ENCODE measurements at places on chromosomes 5 and 9.
A peak's percentile ranks its signal among the peaks of the same experiment; 100 is the strongest.

GRCh38 chr5:112718344-112718743 is 19.3 kb upstream of the APC start:
- DNase-seq: no peak

GRCh38 chr9:120080849-120081248 is 499.1 kb downstream of the CDK5RAP2 start:
- no peak for DNase-seq

DNA sequence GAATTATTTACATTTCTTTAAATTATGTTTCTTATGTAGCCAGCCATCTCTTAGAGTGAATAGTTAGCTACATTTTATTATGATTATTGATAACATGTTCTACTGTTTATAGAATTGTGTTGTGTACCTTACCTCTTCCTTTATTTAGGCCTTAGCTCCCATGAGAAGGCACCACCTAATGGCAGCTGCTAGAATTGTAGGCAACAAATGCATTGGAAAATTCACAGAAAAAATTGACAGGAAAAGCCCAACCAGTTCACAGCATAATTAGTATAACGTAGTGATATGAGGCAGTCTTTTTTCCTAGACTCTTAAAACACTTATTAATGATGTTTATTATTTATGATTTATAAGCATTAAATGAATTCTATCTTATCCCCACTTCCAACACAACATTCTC is 175.8 kb downstream of the WDR70 start:
- DNase-seq: no peak

DNA sequence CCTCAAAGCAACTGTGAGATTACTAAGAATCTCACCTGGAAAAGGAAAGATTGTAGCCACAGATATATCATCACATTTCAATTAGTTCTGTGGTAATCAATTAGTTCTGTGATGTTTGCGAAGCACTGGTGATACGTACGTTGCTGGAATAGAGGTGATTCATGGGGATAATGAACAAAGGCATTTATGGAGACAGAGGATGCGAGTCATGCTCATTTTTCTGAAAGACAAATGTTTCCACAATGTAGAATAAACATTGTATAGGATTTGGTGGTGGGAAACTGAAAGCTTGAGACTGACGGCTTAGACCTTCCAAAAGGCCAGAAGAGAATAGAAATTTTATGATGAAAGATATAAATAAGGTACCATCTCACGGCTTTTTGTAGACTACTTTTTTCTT is 507.3 kb upstream of the TYRP1 start:
- DNase-seq: no peak

DNA sequence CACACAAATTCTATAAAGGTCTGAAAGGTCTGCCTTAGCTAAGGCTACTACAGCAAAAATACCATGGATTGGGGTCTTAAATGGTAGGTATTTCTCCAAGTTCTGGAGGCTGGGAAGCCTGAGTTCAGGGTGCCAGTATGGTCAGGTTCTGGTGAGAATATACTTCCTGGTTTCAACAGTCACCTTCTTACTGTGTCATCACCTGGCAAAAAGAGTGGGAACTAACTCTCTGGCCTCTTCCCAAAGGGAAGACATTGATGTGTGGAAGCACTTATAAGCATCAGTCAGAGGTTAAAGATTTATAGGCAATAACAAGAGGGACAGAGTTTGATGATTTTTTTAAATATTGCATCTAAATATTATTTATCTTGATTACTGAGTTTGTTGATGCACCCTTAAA is 53.0 kb downstream of the ZNF622 start:
- DNase-seq: no peak

DNA sequence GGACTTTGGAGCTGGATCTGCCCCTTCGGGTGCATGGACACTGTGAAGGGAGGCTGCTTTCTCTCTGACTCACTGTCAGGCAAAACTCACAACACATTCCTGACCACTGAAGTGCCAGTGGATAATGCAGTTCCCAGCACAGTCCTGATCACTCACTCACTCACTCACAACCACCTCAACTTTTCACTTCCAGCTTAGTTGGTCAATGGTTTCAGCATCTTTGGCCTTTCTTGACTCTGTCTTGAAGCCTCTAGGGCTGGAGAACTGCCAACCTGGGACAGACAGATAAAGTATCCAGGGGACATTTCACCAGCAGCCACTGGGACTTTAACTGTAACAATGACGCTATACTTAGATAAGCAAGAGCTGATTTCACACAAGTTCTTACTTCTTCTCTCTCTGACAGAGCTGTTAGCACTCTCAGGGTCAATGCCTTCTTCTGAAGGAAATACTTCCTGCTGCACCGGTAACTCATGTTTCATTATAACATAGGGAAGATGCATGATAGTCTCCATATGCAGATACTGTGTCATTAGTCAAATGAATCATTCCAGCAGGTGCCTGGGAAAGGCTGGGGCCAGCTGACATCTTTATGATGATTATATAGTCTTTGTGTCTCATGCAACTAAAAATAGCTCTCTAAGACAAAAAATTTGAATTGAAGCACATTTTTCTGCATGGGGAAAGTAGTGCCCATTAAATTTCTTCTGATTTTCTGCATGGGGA is 499.0 kb downstream of the SEMA5A start:
- DNase-seq: no peak

GRCh38 chr5:151298063-151298855 is 5.3 kb downstream of the SLC36A3 start:
- peak; percentile 11 for DNase-seq

DNA sequence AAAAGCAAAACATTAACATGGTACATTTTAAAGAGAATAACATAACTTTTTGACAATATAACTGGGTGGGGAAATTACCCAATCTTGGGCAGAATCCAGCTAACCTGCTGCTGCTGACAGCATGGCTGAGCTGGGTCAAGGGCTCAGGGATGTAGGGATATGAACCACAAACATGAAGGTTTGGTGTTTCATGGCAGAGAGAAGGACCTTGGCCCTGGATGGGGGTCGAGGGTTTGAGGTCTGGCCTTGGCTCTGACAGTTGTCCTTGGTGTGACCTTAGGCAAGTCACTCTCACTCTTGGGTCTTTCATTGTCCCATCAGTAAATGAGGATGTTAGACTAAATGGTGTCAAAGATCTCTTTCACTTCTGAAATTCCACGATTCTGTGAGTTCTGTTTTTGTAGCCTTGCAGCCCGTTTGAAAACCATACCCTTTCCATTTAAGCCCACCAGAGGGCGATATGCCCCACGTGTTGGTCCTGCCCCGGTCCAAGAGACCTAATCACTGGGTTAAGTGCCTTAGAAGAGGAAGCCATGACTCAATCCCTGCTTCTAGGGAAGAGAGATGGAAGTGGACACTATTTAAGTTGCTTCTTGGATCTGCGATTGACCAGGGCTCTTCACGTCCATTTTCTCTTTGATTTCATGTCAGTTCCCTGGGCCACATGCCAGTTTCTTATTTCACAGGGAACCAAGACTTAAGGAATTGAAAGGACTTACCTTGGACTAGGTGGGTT is 56.8 kb upstream of the TEX48 start:
- DNase-seq: peak; percentile 77
